ENCODE measurements at places on chromosomes 7 and 10.

DNA sequence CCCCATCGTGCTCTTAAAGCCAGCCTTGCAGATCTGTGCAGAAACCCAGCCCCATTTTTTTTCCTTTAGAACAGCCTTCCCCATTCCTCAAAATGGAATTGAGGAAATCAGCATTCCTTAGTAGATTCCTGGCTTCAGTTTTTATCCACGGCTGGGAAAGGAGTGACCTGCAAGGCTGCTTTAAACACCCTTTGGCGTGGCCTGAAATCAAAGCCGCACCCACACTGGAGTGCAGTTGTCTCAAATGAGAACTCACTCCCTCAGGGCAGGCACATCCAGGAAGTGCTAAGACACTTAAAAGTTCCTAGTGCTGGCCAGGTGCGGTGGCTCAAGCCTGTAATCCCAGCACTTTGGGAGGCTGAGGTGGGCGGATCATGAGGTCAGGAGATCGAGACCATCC, 34.8 kb downstream of the HTR5A start:
- no peak for DNase-seq

GRCh38 chr7:138981332-138982203, at the start of gene KIAA1549:
Gene KIAA1549, minus strand, starts transcription at chr7:138981389. Its CDS starts 120 bp downstream, at chr7:138981269.
- peak; percentile 79 for DNase-seq

DNA sequence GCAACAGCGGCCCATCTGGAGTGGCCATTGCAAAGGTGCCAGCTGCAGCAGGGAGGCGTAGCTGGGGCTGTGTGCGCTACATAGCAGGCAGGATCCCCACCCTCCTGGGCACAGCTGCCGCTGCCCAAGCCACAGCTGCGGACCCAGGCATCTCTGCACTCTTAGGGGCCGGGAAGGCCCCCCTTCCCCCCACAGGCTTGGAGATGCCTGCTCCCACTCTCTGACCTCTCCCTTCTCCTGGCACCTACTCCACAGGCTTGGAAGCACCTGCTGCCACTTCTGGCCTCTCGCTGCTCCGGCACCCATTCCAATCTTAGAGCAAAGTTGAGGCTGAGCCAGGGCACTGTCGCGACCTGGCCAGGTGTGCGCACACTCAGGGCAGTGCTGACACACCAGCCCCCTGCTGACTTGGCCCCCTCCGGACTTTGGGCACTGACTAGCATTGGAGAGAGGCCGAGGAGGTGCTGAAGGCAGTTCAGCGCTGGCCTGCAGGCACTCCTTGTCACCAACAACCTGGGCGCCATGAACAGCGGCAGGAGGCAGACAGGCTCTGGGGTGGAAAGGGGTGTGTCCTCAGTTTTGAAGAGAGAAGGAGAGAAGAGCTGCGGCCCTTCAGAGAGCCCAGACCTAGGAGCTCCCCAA, 18.4 kb downstream of the RBM48 start:
- no peak for DNase-seq

- no peak for DNase-seq
Observed at GRCh38 chr10:117441812-117442443, 66.7 kb upstream of the PDZD8 start.

DNA sequence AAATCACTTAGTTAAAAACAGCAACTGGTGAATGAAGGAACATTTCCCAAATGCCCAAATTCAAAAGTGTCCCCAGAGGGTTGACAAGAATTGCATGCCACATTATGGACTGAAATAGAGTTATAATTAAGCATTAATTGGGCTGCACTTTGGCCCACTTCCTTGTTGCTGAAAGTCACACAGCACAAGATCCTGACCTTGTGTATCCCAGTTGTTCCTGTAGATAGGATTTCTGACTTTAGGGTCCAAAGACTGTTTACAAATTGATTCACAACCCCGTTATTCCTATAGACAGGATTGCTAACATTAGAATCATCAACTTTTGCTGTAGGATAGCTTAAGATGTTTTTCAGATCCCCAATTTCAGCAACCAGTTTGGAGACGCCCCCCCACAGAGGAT, 31.5 kb upstream of the NPFFR1 start:
- no peak for DNase-seq

DNA sequence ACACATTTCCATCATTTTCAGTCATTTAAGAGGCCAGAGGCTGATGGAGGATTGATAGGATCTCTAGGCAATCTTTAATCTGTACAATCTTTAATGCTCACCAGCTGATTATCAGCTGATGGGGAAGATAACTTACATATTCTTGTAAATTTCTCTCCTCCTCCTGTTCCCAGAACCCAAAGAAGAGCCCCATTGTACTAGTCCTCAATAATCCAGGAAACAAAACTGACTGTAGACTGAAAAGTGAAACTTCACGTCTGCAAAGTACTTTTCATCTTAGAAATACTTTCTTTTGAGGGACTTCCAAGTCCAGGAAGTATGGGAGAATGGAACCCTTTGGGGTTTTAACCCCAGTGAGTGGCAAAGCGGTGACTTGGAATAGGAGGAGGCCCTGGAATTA, 283.3 kb downstream of the FRMD4A start:
- no peak for DNase-seq

GRCh38 chr7:20343941-20344340, 13.2 kb downstream of the ITGB8 start:
- no peak for DNase-seq

DNA sequence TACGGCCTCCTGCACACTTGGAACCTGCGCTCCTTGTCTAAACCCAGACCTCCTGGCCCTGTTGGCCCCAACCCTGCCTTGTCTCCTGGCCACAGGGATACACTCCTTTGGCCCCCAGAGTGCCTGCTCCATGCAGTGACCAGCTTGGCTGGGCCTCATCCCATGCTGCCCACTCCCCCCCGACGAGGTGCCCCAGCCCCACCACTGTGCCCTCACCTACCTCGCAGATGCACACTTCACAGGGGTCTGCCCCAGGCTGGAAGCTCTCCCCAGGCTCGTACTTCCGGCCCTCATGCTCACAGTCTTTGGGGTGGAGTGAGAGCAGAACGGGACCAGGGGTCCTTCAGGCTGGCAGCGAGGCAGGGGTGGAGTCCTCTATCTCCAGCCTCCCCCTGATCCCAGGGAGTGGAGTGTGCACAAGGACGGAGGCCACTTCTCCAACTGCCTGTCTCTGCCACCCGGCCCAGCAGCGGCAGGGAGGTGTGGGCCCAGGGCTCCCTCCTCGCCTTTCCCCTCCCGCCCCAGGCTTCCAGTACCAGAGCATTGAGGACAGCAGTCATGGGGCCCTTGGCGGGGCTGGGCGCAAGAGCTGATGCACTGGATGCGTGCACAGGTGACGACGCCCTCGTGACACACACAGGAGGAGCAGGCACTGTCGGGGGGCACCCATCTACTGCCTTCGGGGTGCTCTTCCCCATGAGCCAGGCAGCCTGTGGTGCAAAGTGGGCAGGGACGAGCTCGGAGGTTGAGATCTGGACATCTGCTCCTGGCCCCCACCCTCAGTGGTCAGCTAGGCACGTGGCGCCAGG, 22.1 kb downstream of the ATP6V1F start:
- no peak for DNase-seq

DNA sequence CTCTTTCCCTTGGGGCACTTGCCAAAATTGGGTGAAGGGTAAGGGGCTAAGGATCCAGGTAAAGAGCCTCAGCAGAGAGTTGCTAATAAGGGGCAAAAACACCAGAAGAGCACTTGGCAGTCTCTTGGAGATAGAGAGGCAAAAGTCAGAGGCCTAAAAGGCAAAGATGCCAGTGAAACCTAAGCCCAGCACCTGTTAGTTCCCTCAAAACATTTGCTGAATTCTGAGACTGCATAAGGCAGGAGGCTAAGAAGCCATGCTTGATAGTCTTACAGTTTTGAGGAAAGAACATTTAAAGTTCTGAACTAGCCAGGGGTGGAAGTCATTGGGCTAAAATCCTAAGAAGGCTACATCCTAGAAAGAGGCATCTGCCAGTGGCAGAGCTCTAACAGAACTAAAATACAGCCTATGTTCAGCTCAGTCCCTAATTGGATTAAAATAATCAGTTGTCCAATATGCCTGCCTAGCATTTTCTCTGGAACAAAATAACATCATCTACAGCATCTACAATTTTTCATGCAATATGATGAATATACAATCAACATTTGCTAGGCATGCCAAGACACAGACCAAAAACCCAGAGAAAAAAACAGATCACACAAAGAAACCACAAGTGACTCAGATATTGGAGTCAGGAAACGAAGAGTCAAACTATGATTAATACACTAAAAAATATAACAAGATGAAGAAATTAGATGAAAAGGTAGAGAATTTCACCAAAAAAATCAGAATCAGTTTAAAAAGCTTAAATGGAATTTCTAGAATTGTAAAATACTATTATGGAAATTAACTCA, 7.7 kb downstream of the HTR7 start:
- no peak for DNase-seq

GRCh38 chr7:151249034-151249731, 689 bp upstream of the SMARCD3 start:
- DNase-seq = peak; percentile 78

GRCh38 chr7:69941077-69941651, 342.9 kb downstream of the AUTS2 start:
- DNase-seq = no peak

- no peak for DNase-seq
Observed at GRCh38 chr7:871900-872537, 4.3 kb upstream of the GET4 start.

GRCh38 chr7:113026941-113027340, 59.7 kb downstream of the GPR85 start:
- no peak for DNase-seq

DNA sequence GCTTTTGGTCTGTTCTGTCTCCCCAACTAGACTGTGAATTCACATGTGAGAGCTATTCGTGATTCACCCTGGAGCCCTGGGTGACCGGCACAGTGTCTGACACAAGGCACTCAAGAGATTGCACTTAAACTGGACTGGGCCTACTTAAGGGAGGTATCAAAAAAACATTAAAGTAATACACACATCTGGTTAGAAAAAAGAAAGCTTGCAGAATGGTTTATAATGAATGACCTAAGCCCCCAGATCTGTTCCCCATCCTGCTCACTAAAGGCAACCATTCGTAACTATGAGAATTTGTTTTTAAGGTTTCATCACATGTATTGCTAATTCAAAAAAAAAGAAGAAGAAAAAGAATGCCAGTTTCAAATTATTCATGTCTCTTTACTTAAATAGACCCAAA, 74.5 kb downstream of the DGKI start:
- DNase-seq = no peak

DNA sequence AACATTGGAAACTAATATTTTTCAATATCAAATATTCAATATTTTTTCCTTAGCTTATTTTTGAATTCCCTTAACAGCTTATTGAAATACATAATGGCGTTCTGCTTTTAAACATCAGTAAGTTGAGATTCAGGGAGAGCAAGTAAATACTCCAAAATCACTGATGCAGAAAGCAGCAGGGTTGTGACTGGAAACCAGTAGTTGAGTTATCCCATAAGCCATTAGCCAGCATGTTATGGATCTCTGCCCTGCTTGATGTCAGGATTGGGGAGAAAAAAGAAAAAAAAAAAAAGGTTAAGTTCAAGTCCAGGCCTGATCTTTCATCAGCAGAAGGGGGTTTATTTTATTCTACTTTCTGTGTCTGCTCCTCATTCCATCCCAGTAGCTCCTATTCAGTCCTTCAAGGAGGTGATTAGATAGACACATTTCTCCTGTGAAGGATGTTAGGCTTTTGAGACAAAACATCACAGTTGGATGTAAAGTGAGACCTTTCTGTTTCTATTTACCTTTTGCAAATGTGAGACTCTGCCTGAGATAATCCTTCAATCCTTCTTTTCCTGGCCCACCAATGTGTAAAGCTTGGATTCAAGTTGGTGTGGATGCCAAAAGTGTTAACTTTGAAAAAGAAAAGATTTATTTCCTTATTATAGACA, 110.9 kb upstream of the HDAC9 start:
- DNase-seq = no peak

DNA sequence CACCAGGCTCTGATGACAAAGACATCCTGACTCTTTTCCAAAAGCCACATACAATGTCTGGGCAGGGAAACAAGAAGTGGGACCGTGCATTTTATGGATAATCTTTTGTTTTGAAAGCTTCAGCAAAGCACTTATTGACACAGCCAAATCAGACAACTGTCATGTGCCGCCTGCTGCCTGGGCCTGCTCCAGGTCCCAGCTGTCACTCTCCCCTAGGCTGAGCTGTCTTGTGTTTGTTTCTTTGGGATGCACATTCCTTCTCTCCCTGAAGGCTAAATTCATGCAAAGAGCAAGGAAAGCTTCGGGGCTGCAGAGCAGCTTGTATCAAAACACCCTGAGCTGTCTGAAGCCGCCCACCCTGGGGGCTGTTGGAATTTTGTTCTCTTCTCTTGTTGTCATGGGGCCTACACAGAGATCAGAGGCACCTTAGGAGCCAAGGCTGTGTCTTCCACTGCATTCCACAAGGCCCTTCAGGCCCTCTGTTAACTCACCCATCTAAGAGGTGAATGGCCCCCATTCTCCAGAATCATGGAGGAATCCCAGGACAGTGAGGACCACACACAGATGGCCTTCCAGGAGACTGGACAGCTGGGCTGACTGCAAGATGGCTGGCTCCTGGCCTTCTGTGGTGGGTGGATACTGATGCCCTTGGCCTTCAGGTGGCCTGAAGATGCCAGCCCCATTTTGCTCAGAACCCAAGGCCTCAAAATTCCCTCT, 17.8 kb upstream of the SLC18A2 start:
- DNase-seq = no peak

DNA sequence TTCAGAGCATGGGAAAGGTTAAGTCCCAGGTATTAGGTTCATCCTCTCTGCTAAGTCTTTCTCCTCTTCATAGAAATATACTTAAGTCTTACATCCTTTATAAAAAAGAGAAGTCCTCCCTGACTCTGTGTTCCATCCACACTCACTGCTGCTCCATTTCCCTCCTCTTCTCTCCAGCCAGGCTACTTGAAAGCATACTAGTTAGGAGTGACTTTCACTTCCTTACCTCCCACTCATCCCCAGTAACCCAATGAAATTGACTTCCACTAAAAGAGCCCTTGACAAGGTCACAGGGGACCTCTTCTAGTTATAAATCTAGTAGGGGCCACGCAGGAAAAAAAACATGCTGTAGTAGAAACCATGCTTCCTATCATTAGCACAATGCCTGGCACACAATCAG, 133.1 kb upstream of the AGK start:
- DNase-seq = no peak

DNA sequence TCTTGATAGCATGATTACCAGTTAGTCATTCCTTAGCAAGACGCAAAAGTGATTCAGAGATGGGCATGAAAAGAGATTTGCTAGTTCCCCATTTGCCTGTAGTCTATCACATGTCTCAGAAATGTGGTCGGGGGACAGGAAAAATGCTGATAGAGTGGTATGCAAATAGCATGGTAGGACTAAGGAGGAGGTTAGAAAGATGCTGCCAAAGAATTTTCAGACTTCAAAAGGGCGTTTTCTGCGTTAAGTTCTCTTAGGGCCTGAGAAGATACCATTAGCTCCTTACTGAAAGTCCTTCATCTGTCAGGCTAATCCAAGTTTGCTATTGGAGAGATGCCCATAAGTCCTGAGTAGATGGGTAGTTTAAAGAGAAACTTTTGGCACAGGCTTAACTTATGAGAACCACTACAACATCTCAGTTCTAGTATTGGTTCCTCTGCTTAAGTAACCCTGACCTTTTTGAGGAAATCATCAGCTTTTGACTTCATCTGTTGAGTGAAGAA, 2.7 kb downstream of the CALD1 start:
- no peak for DNase-seq
